ENCODE measurements at places on chromosomes 5 and 9. TPM values are rescaled to one million over a fixed set of nuclear protein-coding genes. Genes with fewer than 3 reads are reported as not detected.

Gene HMCN2
- 0.07 TPM for total RNA-seq

Gene RUFY1
- 48.3 TPM for total RNA-seq

Gene ZNF354C
- 7.7 TPM for total RNA-seq

Gene SEMA5A
- total RNA-seq = 86.2 TPM

Gene CHSY3
- total RNA-seq = 41.9 TPM

Gene EIF4EBP3
- total RNA-seq = 2.6 TPM

Gene RLN2
- not detected for total RNA-seq

Gene FOXI1
- total RNA-seq = not detected

Gene GNA14
- 6.3 TPM for total RNA-seq
